ENCODE measurements at places on chromosomes 2 and 18.

DNA sequence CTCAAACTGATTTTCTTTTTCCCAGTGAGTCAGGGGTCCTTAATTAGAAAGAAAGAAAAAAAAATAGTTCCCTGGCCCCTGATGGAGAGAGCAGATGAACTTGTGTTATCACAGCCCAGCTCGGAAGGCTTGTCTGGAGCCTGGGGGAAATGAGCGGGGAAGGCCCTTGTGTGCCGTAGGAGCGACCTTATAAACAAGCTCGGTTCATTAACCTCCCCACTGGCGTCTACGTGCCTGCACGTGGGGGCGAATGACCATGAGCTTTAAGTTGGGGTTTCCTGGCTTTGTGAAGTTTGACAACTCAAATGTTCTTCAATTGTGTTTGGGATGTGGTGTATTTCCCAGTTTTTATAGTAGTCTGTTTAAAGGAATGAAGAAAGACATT is 69.5 kb downstream of the EPAS1 start:
- DNase-seq = no peak

GRCh38 chr2:15918761-15919356 is 21.5 kb upstream of the MYCN start:
- DNase-seq = no peak

GRCh38 chr2:191462370-191462769 is 215.6 kb upstream of the NABP1 start:
- no peak for DNase-seq

- DNase-seq = no peak
Measured at GRCh38 chr2:42281416-42282081, 79.5 kb downstream of the COX7A2L start.

DNA sequence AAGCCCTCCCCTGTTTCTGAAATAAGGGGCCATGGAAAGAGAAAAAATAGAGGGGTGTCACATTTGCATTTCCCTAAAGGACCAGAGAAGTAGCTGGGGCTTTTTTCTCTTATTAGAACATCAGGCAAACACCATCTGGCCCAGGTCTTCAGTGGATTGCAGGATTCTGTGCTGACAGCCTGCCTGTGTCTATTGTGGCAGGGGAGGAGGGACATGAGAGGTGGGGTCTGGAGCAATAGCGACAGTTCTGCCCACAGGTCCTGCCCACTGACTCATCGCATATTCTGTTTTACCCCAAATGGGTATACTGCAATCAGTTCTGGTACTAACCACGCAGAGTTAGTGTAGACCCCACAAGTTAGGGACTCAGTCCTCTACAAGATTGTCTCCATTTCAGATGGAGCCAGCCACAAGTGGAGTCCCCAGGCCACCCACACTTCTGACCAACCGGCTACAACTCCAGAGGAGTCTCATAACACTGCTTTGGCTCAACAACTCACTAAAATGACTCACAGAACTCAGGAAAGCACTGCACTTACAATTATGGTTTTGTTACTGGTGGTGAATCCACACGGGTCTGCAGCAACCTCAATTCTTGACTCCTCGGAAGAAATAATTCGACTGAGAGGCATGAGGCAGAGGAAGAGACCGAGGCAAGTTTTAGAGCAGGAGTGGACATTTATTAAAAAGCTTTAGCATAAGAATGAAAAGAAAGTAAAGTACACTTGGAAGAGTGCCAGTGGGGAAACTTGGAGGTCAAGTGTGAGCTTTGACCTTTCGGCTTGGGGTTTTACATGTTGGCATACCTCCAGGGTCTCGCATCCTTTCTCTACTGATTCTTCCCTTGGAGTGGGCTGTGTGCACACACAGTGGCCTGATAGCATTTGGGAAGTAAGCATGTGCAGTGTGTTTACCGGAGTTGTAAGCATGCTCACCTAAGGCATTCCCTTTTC is 146.4 kb upstream of the SPATS2L start:
- no peak for DNase-seq

DNA sequence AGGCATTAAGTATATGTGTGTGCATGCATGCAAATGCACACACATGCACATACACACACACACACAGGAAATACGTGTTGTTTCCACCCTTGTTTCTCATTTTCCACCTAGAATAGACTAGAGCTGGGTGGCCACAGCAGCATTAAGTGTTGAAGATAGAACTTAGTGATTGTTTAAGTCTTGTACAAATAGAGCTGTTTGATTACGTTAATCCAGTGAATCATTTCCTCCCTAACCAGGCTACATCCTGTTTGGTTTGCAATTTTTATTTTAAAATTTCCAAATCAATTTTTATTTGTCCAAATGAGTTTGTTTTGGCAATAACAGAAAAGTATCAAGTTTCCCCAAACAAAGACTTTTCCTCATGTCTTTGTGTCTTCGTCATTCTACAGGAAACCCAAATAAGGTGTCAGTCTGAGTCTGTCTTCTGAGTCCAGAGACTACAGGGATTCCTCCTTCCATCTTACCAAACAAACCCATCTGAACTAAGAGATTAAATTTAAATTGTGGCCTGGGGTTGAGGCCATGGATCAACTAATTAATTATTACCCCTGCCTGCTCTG is 74.6 kb upstream of the GALNT5 start:
- no peak for DNase-seq

DNA sequence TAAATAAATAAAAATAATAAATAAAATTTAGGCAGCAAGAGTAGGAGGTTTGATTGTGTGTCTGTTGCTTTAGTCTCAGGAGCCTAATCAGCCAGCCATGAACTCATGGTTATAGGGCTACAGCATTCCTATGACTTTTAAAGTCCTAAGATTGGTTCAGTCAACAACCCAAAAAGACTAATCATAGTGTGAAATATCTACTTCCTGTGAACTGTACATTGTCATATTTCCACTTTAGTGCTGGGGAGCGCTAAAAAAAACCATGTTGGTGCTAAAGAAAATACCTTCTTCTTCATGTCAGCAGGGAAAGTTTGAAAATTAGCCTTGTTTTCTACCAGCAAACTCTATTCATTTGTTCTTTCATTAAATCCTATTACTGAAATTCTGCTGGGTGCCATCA is 521.6 kb downstream of the RNF144A start:
- no peak for DNase-seq

Data from activated gamma-delta T cell (primary cell).